ENCODE measurements at places on chromosomes 5 and 9.
A peak's percentile ranks its signal among the peaks of the same experiment; 100 is the strongest.

- DNase-seq, result no peak
These were observed 58.3 kb upstream of the ANGPTL2 start for GRCh38 chr9:127180457-127181314.

- no peak for DNase-seq
These were observed 130.7 kb upstream of the ACO1 start for GRCh38 chr9:32253731-32254130.

DNA sequence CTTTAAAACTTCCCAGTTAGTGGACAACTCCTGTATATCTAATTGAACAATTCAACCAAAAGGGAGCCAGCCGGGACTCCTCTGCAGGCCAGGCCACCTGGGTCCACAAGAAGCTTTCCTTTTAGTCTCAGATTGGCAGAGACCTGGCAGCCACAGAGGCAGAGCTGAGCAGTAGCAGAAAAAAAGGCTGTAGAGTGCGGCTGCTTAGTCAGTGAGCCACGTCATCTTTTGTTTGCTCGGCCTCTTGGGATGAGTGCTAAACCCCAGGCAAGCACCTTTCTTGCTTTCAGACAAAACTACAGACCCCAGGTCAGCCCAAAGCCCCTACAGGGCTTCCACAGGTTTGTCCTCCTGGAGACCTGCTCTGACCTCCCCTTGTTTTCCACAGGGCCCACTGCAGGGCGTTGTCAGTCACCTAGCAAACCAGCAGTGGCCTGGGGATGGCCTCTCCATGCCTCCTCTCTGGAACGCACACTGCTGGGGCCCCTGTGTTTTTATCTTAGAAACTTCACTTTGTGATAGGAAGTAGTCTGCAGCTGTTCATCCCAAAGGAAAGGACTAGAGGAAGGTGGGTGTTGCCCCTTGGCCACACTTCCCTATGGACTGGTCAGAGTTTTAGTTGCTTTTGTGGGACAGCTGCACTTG lies 49.9 kb downstream of the SHB start:
- no peak for DNase-seq

DNA sequence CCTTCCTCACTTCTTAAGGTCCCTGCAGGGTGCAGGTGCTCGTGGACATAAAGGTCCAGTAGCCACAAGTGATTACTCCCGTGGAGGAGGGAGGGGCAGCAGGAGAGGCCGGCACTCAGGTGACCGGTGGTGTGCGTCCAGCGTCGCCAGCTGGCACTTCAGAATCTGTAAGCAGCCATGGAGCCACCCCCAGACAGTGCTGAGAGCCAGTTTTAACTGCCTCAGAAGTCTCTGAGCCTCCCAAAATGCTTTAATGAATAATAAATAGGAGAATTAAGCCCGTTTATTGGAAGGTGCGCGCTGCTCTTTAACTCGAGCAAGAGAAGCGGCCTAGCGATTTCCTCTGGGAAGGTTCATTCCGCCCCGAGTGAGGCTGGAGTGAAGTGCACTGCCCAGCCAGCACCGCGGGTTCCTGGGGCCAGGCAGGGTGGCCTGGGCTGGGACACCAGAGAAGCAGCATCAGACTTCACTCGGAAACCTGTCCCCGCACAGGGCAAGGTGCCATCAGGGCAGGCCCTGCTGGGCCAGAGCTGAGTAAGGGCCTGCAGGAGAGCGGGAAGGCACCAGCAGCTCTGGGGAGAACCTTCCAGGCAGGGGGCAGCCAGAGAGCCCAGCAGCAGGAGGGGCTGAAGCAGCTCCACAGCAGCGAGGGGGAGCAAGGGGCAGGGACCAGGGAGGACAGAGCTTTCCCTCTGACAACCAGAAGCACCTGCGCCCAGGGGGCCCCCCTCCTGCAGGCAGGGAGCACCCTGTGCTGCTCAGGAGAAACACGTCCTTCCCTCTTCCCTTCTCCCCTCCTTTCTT lies 61.2 kb downstream of the VAV2 start:
- DNase-seq, result no peak

DNA sequence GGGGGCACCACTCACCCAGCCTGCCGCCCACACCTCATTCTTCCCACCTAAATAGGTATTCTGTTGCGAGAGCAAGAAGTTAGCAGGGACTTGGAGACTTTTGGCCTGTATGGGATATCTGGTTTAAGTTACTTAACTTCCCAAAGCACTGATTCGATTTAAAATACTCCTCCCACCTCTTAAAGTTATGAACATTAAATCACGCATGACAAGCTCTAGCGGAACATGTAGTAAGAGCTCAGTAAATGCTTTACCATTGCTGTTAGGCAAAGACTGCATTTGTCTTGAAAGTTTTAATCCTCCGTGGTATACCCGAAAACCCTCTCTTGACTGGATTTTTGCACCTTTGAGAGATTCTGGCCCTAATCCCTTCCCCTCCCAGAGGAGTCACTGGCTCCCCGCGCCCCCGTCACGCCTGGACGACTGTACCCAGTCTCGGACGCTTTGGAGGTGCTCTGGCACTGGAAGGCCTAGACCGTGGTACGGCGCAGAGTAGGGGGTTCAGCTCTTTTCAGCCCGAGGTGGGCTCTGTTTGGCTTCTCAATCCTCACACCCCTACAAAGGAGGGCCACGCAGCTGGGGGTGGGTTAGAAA lies 4.4 kb downstream of the GDNF start:
- no peak for DNase-seq

DNA sequence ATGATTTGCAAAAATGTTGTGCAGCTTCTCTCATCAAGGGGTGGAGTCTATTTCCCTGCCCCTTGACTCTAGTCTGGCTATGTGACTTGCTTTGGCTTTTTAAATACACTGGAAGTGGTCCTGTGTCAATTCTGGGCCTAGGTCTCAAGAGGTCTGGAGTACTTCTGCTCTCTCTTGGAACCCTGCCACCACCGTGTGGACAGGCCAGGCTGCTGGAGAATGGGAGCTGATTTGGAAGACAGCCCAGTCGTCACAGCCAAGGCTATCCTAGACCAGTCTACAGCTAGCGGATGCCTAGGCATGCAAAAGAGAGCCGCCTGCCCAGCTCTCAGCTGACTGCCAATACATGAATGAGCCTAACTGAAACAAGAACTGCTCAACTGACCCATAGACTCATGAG lies 56.7 kb upstream of the CLINT1 start:
- DNase-seq, result no peak

- no peak for DNase-seq
These were observed 44.0 kb downstream of the NEURL1B start for GRCh38 chr5:172685091-172685490.

DNA sequence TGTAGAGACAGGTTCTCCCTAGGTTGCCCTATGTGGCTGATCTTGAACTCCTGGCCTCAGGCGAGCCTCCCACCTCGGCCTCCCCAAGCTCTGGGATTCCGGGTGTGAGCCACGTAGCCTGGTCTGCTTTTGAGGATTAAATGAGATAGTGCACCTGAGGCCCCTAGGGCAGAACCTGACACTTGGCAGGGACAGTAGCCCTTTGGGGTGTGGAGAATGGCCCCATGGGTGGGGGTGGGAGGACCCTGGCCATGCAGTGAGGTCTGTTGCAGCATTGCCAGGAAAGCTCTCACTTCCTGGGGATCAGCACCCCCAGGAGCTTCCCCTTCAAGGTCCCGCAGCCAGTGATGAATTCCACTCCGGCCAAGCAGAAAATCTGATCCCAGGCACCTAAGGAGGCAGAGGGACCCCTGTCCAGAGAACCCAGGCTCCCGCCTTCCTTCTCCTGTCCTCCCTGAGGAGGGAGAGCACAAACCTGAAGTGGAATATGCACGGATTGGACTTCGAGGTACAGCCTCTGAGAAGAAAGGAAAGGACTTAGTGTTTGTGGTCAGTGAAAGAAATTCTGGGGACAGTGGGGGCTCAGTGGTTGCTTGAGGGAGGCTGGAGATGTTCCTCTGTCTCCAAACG lies 73.9 kb upstream of the UNC5A start:
- no peak for DNase-seq

- DNase-seq, result no peak
These were observed 44.0 kb downstream of the RASA1 start for GRCh38 chr5:87311405-87312279.

- DNase-seq, result no peak
These were observed 1326.8 kb downstream of the PTPRD start for GRCh38 chr9:9286001-9286400.

GRCh38 chr5:69033690-69034089 lies 60.1 kb upstream of the SLC30A5 start:
- no peak for DNase-seq

DNA sequence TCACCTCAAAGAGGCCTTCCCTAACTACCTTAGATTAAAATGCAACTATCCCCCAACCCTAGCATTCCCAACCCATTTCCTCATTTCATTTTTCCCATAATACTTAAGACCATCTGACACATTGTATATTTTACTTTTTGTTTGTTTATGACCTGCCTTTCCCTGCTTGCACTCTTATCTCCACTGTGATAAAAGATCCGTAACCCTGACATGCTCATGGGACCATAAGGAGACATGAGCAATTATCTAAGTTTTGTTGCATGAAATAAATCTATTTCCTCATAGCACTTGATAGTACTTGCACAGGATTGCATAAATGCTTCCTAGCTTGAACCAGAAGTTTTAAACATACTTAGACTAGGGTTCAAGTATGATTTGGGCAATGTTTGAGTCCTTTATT lies 323.7 kb downstream of the NPR3 start:
- DNase-seq, result no peak

- DNase-seq, result no peak
These were observed 69.7 kb downstream of the PIK3R1 start for GRCh38 chr5:68285075-68285840.

- no peak for DNase-seq
These were observed 71.5 kb upstream of the ELL2 start for GRCh38 chr5:96033116-96033515.

GRCh38 chr5:54651482-54652076 lies 134.0 kb downstream of the SNX18 start:
- no peak for DNase-seq

DNA sequence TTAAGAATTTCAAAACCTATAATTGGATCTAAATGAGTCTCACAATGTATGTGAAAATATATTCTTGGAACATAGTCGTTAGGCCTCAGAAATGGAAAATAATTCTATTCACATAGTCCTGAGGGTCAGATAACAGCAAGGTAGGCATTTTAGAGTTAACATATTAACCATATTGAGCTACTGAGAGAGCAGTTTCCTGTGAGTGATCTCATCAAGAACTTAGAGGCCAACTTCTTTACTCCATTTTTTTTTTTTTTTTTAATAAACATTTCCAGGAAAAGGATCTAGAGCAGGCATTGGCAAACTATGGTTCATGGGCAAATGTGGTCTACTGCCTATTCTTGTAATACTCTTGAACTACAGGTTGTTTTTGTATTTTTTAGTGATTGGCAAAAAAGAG lies 26.6 kb downstream of the RAB24 start:
- DNase-seq, result no peak

DNA sequence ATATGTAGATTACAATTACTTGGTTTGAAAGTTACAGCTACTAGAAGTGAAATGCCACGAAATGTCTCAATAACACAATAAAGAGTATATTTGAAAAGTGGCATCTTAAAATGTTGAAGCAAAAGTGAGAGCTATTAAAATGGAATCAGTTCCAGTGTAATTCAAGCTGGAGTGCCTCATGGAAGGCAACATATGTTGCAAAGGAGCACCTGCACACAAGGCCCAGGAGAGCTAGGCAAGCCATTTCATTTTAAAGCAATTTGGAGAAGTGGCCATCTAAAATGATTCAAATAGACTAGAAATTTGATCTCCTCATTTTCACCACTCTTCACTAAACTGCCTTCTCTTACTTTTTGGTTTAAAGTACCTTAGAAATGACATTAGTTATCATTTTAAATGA lies 167.8 kb downstream of the GABRB2 start:
- no peak for DNase-seq

- DNase-seq, result no peak
These were observed 186.5 kb downstream of the MAN2A1 start for GRCh38 chr5:109876030-109876725.

DNA sequence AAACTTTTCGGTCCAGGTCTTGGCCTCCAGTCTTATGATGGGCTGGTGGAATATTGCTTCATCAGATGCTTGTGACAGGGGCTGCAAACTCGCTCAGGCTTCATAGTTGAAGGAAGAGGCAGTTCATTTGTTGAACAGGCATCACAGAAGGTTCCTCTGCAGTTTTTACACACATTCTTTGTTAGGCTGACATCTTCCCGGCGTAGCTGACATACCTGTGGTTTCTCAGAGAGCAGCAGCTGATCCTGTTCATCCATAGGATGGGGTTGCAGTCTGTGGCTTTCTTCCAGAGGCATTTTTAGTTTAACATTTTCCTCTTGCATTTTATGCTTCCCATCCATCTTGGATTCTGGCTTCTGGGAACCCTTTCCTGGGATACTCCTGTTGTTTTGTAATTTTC lies 1255.2 kb downstream of the EFNA5 start:
- DNase-seq, result no peak

DNA sequence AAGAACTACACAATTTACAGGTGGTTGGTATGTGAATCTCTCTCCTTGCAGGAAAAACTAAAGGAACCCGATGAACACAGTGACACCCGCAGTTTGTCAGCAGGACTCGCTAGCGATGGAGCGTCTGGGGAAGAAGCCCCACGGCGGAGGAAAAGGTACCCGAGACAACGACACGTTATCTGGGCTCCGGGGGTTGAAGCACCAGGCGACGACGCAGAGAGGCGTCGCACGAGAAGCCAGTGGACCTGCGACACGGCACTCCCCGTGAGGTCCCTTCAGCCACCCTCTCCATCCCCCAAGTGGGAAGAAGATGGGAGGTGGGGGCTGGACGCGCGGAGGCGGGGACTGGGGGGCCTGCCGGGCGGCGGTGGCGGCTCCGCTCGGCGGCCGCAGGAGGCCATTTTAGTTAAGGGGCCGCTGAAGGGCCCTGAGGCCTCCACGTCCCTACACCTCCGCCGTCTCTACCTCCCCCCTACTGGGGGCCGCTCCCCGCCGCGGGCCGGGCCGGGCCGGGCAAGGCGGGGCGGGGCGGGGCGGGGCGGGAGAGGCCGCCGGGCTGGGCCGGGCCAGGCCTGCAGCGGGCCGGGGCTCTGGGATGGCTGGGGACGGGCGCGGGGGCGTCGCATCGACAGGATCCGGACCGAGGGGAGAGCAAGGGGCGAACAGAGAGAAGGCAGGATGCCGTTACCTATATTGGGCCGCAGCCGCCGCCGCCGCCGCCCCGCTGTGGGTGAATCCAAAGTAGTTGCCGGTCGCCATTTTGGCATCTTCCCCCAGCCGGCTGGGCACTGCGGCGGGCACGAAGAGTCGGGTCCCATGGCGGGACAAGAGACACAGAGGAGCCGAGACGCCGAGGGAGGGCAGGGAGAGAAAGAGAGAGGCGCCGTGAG lies 754 bp downstream of the ZFR start:
- DNase-seq, result peak; percentile 7
